K562 (cell line): ENCODE measurements at places on chromosomes 11 and 22.

- no peak overlapping the region for H3K4me3 ChIP-seq
- H3K4me1 ChIP-seq = no peaks in the 10 kb centered on the region
- no peak overlapping the region for H3K27ac ChIP-seq
- no peak for DNase-seq
Measured at GRCh38 chr11:69825941-69826340, 6.7 kb upstream of the FGF3 start.

DNA sequence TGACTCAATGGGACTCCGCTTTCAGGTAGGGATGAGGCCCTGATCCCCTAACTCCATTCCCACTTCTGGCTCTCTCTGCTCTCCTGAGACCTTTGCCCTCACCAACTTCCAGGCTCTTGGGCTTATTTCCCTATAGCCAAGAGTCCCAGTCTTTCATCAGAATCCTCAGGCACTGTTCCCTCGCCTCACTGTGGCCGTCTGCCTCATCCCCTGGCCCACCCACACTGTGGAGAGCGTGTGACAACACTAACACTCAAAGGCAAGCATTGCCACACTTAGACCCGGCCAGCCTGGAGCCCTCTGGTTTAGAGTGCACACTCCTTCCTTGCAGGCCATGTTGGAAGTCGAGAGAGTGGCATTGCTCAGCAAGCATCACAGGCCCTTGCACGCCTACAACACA lies 27.0 kb downstream of the SERPINH1 start:
- no peaks in the 10 kb centered on the region for H3K27me3 ChIP-seq
- no peak overlapping the region; the same call in 2 of the 3 replicates for H3K27ac ChIP-seq
- no peak for DNase-seq
- H3K4me1 ChIP-seq = peaks cover 45% of the 10 kb centered on the region

- H3K36me3 ChIP-seq = no peaks in the 10 kb centered on the region
- no peak for DNase-seq
- H3K4me1 ChIP-seq = no peaks in the 10 kb centered on the region
Measured at GRCh38 chr11:11532574-11532973, 89.2 kb downstream of the GALNT18 start.

DNA sequence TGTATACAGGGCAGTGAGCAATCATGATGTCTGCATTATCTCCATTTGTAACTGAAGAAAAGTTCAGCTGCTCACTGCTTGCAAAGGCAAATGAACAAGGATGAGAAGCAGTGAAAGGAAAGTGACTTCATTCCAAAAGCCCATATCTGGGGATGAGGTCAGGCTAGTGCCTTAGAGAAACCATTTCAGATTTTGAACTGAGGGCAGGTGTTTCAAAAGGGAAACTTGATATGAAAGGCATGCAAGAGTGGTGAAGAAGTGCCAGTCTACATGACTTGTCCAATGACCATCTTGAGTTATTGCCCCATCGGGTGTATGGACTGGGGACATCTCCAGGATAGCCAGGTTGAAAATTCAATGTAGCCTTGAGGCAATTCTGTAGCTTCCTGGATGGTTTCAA lies 7.3 kb upstream of the APOL4 start:
- H3K27ac ChIP-seq = no peak overlapping the region
- no peak for DNase-seq
- H3K4me3 ChIP-seq = no peak overlapping the region
- no peaks in the 10 kb centered on the region for H3K27me3 ChIP-seq
- H3K4me1 ChIP-seq = no peaks in the 10 kb centered on the region; the same call in 1 of the 2 replicates

DNA sequence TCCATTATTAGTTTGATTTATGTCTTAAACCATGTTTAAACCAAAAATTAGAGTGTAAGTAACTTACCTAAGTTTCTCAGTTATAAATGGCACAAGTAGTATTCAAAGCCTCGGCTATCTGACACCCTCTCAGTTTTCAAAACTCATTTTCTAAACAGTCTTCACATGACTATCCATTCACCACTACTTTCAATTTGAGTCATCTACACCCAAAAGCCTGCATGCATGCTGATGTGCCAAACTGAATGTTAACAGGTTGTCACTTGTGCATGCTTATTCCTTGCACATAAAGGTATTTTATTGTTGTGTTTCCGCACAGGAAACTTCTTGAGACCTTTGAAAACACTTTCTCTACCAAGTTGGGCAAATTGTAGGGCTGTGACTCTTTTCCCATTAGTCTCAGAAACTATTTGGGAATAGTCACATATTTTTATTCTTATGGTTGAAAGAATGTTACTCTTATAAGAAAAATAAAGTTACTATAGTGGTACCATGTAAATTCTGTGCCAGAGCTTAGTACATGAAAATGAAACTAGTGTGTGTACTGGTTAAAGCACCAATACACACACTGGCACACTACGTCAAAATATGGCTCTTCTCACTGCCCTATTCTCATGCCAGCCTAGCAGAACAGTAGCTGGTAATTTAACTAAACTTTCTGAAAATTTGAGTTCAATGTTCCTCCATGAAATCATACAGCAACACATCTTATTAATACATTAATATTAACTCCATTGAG lies 2.2 kb upstream of the OR51E2 start:
- H3K4me3 ChIP-seq = no peak overlapping the region
- no peak overlapping the region for H3K27ac ChIP-seq
- no peak for DNase-seq
- H3K4me1 ChIP-seq = no peaks in the 10 kb centered on the region

DNA sequence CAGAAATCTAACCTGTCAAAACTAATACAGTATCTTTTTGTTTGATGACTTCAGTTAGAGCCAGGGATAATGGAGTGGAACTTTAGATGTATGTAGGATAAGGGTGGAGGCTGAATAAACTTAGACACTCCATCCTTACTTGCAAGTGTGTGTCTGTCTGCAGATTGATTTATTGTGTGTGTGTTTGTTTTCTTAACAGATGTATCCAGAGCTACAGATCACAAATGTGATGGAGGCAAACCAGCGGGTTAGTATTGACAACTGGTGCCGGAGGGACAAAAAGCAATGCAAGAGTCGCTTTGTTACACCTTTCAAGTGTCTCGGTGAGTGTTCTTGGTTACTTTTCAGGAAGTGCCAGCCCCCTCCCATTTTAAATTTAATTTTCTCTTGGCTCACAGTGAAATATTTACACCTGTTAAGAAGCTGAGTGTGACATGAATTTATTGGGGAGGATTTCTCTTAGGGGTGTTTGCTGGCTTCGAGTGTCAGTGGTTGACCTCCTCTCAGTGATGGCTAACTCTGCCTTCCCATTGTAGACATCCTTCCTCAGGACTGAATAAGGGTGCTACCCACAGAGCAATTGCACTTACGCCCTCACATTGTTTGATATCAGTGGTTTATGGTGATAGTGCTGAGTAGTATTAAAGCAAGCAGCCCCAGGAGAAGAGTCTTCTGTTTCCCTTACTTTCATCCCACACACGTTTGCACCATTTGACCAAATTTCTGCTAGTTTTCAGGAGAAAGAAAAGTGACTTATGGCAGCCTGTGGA lies 40.8 kb downstream of the APLP2 start:
- no peak overlapping the region for H3K4me3 ChIP-seq
- no peaks in the 10 kb centered on the region for H3K27me3 ChIP-seq
- H3K36me3 ChIP-seq = peaks cover 60% of the 10 kb centered on the region
- H3K4me1 ChIP-seq = no peaks in the 10 kb centered on the region
- DNase-seq = no peak
- no peak overlapping the region; the same call in 2 of the 3 replicates for H3K27ac ChIP-seq

DNA sequence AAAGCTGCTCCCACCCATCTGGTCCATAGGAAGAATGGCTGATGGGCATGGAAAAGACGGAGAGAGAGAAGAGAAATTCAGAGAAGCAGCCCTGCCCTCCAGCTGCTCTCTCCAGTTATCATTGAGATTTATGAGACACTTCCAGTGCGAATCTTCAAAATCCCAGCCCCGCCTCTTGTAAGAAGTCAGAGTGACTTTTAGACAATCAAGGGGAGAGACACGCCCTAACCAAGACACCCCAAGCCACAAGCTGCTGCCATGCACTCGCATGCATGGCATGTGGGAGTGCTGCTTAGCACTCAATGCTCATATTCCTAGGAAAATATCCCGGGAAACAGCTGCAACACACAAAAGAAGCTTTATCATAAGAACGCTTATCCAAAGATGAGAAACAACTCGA lies 110.6 kb upstream of the BID start:
- no peak overlapping the region for H3K27ac ChIP-seq
- H3K4me1 ChIP-seq = no peaks in the 10 kb centered on the region
- peaks cover 67% of the 10 kb centered on the region for H3K36me3 ChIP-seq
- no peak overlapping the region for H3K4me3 ChIP-seq
- no peaks in the 10 kb centered on the region for H3K27me3 ChIP-seq
- no peak for DNase-seq

GRCh38 chr11:81942646-81943045 lies 791.0 kb downstream of the FAM181B start:
- H3K4me3 ChIP-seq = no peak overlapping the region
- no peaks in the 10 kb centered on the region for H3K4me1 ChIP-seq
- DNase-seq = no peak
- no peaks in the 10 kb centered on the region for H3K36me3 ChIP-seq
- H3K27me3 ChIP-seq = no peaks in the 10 kb centered on the region
- H3K27ac ChIP-seq = no peak overlapping the region

- H3K4me1 ChIP-seq = peaks cover 24% of the 10 kb centered on the region
- H3K4me3 ChIP-seq = no peak overlapping the region
- DNase-seq = no peak
- H3K27me3 ChIP-seq = no peaks in the 10 kb centered on the region
- no peak overlapping the region for H3K27ac ChIP-seq
Measured at GRCh38 chr22:41521126-41521525, 23.1 kb downstream of the POLR3H start.

DNA sequence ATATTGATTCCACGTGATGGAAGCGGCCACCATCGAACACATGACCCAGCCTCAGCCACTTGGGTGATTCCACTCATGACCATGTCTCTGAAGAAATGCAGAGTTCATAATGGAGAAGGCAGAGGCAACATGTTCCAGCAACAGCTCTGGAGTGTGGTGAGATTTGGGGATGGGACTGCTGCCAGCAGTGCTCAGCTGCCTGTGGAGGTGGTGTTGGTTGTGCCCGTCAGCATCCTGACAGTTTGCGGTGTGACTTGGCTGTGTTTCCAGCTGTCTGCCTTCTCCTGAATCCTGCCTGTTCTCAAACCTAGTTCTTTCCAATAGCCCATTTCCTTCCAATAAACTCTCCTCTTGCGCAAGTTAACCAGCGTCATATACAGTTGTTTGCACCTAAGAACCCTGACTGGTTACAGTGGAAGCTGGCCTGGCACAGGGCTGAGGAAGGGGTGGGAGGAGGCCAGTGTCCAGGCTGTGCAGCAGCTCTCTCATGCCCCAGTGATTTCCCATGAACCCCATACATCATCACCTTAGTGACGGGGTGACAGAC lies 22.0 kb upstream of the OR8B8 start:
- no peak overlapping the region for H3K4me3 ChIP-seq
- H3K27ac ChIP-seq = no peak overlapping the region
- no peaks in the 10 kb centered on the region for H3K4me1 ChIP-seq
- H3K27me3 ChIP-seq = no peaks in the 10 kb centered on the region
- no peaks in the 10 kb centered on the region for H3K36me3 ChIP-seq

DNA sequence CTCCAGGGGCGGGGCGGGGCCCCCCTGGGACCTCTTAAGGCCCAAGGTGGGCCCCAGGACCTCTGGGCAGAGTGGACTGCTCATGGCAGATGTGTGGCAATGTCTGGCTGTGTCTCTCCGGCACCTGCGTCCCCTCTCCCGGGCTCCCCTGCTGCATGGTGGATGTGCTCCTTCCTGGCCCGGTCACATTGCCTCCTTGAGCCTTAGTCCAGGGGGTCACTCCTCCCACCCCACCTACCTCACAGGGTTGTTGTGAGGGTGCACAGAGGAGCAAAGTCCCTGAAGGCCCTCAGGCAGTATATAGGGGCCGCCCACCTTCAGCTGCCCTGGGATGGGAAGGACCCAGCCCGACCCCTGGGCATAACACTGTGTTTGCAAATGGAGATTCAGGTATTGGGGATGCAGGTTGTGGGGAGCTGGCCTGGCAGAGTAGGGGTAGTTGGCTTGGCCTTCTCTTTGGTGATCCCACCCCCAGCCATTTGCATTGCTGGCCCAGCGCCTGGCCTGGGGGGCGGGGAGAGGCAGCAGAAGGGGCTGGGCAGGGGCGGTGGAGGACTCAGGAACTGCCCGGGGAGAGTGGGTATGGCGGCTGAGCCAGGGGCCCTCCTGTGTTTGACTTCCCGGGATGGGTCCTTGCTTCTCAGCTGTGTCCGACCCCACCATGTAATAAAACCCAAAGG lies 11.3 kb downstream of the KCTD17 start:
- no peaks in the 10 kb centered on the region; the same call in 1 of the 2 replicates for H3K4me1 ChIP-seq
- DNase-seq = no peak
- H3K27me3 ChIP-seq = peaks cover 68% of the 10 kb centered on the region

DNA sequence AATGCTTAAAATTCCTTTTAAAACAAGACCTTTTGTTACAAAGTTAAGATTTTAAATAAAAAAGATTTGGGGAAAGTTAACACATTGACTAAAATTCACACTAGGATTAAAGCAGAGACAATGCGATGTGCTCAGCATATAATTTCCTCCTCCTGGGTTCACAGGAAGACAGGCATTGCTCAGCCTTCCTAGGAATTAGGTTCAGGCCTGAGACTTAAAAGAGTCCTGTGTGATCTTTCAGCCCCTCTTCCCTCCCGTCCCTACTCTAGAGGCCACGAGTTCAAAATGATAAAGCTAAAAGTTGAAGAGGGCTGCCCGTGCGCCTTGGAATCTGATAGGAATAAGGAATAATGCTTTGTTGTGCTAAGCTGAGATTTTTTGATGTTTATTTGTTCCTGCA lies 218.6 kb downstream of the KIRREL3 start:
- no peak for DNase-seq
- H3K4me3 ChIP-seq = no peak overlapping the region
- H3K36me3 ChIP-seq = no peaks in the 10 kb centered on the region
- no peaks in the 10 kb centered on the region for H3K27me3 ChIP-seq

DNA sequence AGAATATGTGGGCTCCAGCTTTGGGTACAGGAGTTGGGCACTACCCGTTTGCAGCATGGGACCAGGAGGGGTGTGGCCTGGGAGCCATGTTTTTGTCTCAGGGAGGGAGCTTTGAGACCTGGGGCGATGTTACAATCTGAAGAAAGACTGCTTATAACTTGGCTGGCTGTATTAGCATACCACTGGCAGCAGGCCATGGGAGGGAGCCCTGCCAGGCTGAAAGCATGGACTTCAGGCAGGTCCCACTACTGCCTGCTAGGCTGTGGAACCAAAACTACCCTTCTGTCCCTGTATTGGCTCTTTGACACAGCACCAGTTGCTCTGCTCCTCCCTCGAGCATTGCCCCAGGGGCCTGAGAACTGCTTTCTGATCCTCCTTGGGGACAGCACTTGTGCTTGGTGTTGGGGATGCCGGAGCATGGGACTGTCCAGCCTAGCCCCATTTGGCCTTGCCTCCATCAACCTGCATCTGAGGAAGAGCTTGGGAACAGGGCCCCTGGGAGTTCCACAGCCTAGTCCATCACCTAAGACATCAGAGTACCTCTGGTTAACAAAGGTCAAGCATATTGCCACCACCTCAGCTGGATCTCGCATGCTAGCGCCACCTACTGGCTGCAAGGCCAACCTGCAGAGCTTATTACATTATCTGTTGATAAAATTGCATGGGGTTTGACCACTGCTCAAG lies 217.4 kb downstream of the SBF2 start:
- no peaks in the 10 kb centered on the region for H3K4me1 ChIP-seq
- peak; percentile 62 for DNase-seq
- H3K27me3 ChIP-seq = no peaks in the 10 kb centered on the region
- H3K36me3 ChIP-seq = no peaks in the 10 kb centered on the region
- H3K4me3 ChIP-seq = no peak overlapping the region
- H3K27ac ChIP-seq = no peak overlapping the region

GRCh38 chr11:107494055-107494454 lies 36.4 kb upstream of the CWF19L2 start:
- no peaks in the 10 kb centered on the region for H3K4me1 ChIP-seq
- no peaks in the 10 kb centered on the region for H3K27me3 ChIP-seq
- no peak for DNase-seq
- H3K36me3 ChIP-seq = no peaks in the 10 kb centered on the region
- no peak overlapping the region for H3K4me3 ChIP-seq
